RCC 7860 (cell line): ENCODE measurements at places on chromosomes 5 and 9.

GRCh38 chr9:131666774-131667173 is 73.1 kb downstream of the RAPGEF1 start:
- DNase-seq: no peak

GRCh38 chr5:76742583-76742982 is 26.7 kb downstream of the F2R start:
- no peak for DNase-seq

DNA sequence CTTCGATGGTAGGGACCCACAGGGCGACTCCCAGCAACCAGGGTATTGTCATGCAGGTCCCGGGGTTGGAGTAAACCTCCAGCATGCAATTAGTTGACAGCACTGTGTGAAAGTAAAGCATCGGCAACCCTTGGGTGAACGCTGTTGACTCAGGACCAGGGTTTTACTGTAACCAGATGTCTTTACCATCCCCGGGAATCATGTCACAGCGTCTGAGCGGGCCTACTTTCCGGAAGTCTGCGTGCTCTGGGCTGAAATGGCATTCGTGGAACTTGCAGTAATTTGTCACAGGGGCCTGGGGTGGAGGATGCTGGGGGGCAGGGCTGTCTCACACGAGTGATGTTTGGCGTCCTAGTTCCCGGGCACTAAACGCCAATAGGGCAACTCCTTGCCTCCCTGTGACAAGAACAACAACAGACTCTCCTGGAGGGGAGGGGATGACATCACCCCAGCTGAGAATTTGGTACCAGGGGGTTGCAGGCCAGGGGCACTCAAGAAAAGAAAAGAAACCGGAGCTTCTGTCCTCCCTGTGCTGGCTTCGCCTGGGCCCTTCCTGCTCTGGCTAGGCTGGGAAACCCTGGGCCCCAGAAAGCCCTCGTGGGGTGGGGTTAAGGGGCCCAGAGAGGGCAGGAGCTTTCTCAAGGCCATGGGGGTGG is 10.1 kb upstream of the UBAC1 start:
- DNase-seq: no peak

DNA sequence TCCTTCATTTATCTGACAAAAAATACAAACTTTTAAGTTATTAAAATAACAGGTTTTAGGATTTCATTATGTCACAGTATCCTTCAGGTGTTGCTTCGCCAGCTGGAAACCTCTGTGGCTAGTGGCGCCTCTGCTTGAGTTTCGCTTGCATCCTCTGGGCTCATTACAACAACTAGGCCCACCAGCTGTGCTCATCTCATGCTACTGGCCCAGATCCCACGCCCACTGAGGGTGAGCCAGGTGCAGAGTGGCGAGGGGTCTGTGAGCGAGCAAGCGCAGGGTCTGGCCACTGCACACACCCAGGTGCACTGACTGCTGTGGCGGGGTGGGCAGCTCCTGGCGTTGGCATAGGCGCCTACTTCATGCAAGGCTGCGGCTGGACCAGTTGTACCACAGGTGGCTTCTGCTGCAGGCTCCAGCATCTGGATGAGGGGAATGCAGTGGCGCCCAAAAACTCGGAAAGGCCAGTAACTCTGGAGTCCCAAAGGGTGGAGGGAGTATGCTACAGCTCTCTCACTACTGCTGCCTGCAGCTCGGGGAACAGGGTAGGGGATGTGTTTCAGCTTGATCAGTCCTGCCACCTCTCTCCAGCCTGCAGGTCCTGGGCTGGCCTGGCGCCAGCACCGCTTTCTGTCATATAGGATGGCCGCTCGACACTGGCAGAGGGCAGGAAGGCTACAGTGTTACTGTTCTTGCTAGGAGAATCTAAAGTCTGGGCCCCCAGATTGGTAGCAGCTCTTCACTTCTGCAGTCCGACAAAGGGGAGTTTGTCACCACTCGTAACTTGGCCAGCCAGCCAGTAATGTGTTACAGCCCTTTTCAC is 452.1 kb downstream of the TUSC1 start:
- DNase-seq: no peak

- DNase-seq: peak; percentile 62
Observed at GRCh38 chr9:20592673-20593072, 29.6 kb downstream of the MLLT3 start.

DNA sequence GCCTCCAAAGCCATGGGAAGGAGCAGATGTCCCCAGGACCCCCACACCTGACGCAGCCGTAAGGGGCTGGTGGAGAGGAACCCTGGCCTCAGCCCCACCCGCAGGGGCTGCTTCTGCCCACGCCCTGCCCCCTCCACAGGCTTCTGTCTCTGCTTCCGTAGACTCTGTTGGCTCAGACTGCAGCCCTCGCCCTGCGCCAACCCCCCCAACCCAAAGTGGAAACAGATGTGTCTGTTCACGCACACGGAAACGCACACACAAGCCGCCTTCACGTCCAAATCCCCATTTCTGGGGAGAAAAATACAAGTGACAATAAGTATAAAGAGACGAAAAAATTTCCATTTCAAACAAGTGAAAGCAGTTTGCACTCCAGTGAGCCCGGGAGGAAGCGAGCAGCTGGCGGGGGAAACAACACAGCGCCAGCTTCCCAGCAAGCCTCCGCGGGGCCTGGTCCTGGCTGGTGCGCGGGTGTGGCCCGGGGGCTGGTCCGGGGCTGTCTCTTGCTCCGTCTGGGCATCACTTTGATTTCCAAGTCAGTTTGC is 32.6 kb upstream of the RXRA start:
- no peak for DNase-seq

- peak; percentile 31 for DNase-seq
Observed at GRCh38 chr5:113378959-113379541, 55.7 kb downstream of the TSSK1B start.

DNA sequence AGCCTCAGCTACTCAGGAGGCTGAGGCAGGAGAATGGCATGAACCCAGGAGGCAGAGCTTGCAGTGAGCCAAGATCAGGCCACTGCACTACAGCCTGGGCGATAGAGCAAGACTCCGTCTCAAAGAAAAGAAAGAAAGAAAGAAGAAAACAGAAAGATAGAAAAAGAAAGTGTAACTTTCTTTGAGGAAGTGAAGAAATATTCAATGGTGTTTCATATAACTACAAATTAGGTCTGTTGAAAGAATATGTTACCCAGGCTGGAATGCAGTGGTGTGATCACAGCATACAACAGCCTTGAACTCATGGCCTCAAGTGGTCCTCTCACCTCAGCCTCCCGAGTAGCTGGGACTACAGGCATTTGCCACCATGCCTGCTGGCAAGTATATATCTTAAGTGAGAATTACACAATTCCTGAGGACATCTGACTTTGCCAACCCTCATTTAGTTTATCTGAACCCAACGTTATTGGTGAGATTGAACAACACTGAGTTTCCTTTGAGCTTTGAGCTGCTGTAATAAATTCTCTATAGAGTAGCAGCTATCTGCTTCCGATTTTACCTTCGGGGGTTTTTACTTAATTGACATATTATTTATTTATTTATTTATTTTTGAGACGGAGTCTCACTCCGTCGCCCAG is 2.0 kb upstream of the FAF2 start:
- DNase-seq: no peak

DNA sequence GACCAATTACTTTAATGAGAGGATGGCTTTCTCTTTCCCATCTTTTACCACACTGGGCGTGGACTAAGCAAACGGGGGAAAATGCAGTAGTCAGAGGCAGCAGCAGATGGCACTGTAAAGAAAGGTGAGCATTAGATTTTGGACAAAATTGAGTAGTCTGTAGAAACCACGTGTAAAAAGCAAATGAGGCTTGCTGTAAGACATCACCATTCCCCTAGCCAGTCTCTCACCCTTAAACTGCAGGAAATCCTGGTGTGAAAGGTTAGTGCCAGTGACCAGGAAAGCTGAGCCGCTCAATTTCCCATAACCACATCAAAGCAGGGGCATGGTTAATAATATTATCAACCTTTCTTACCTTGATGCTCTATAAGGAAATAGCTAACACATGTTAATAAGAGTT is 31.8 kb downstream of the SPATA31C2 start:
- DNase-seq: no peak

GRCh38 chr9:126443144-126443543 is 116.5 kb downstream of the MVB12B start:
- no peak for DNase-seq

DNA sequence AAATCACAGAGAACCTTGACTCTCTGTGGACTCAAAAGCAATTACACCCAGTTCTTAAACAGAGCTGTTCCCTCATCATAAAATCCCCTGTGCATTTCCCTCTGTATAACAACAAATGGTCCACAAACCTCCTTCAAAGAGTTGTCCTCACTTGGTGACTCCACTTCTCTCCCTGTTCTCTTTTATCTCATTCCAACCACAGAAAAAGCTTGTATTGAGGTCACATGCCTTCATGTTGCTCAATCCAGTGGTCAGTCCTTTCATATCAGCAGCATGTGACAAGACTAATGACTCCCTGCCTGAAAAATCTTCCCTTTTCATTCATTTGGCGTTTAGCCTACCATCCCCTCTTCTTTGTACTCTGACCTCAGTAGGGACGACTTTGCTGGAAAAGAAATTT is 158.0 kb downstream of the DEPDC1B start:
- DNase-seq: no peak

- DNase-seq: no peak
Observed at GRCh38 chr5:16723821-16724220, 107.0 kb upstream of the RETREG1 start.

- no peak for DNase-seq
Observed at GRCh38 chr5:84281383-84281782, 103.3 kb downstream of the EDIL3 start.

GRCh38 chr9:89978185-89978584 is 373.4 kb downstream of the GADD45G start:
- DNase-seq: no peak

DNA sequence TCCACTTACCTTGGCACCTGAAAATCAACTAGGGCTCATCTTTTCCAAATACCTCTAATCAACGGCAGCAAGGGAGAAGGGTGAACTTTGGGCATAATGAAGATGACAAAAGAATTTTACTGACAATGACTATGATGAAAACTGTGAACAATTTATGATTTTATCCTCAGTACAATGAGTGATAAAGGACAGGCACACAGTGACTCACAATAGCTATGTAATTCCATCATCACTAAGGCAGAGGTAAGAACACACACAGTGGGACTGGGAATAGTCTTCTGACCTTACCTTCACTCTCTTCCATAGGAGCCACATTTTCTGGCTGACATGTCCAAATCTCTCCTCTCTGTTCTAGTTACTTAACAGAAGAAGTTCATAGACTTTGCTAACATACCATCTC is 26.1 kb upstream of the KCNV2 start:
- DNase-seq: no peak

DNA sequence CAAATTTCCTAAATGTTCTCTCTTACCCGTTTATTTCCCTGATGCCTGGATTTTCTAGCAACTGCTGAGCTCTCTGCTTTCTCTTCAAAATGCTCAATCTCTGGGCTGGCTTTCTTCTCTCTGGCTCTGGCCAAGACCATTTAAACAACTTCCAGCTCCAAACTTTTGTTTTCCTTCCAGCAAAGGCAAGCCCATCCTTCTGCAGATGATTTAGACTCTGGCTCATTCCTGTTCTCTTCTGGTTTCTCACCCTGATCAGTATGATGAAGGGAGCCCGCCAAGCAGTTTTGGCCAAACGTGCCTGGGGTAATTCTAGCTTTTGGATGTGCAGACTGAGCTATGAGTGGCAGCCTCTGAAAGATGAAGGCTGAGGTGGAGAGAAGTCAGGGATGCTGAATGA is 78.1 kb downstream of the HSPA4 start:
- no peak for DNase-seq

GRCh38 chr9:4517274-4517673 is 27.0 kb downstream of the SLC1A1 start:
- DNase-seq: peak; percentile 50

DNA sequence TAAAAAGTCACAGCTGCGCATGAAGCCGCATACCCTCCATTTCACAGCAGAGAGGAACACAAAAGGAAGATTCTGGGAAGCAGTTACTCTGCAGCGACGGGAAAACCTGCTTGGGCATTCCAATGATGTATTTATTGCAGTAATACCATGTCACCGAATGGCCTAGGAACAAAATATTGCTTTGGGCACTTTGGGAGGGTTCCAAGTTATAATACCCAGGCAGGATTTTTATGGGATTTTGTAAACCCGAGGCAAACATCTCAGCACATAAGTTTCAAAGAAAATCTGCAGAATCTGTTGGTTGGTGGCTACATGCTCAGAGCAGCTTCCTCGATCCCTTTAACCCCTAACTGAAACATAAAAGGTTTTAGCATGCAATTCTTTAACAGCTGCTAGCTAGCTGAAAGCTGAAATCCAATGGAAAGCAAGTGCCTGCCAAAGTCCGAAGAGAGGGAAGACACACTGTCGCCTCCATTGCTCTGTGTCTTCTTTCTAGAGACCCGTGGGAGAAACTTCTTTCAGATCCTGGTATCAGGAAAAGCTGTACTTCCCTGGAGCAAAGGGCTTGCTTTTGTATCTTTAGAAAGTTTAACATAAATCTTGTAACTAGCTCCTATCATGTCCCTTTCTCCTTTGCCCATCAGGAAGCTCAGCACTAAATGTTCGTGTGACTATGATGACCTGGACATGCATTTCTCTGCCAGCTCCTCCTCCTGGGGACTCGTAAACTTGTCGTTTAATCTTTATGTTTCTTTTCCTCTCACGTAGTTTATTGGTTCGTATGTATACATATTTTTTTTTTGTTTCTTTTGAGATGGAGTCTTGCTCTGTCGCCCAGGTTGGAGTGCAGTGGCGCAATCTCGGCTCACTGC is 195.0 kb downstream of the MAPKAP1 start:
- DNase-seq: no peak

GRCh38 chr9:123662057-123662776 is 267.7 kb downstream of the DENND1A start:
- DNase-seq: no peak

DNA sequence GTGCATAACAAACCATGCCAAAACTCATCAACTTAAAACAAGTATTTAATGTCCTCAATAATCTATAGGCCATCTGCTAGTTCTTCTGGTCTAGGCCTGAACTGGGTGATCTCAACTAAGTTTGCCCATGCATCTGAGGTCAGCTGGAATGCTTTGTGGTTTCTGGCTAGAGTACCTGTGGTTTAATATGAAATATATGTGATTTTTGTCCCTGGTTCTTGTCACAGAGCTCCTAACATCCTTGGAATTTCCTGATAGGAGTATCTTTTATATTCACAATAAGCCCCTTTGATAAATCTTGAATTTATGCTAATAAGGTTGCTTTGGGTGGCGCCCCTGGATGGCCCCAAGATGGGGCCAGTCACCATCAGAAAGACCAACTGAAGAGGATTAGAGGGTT is 535.9 kb downstream of the DNAH5 start:
- peak; percentile 58 for DNase-seq

DNA sequence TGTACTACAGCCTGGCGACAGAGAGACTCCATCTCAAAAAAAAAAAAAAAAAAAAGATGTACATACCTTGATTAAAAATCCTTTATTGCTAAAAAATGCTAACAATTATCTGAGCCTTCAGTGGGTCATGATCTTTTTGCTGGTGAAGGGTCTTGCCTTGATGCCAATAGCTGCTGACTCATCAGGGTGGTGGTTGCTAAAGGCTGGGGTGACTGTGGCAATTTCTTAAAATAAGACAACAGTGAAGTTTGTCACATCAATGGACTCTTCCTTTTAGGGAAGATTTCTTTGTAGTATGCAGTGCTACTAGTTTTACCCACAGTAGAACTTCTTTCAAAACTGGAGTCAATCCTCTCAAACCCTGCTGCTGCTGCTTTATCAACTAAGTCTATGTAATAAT is 33.9 kb upstream of the OTULINL start:
- DNase-seq: no peak

- no peak for DNase-seq
Observed at GRCh38 chr5:112024769-112025168, 267.8 kb upstream of the NREP start.

GRCh38 chr9:114505187-114506081 is at the start of gene WHRN:
Gene WHRN, minus strand, starts transcription at chr9:114505473. Its CDS starts 672 bp downstream, at chr9:114504801.
- DNase-seq: peak; percentile 82
